ENCODE measurements at places on chromosomes 3 and 15.
A peak's percentile ranks its signal among the peaks of the same experiment; 100 is the strongest.

DNA sequence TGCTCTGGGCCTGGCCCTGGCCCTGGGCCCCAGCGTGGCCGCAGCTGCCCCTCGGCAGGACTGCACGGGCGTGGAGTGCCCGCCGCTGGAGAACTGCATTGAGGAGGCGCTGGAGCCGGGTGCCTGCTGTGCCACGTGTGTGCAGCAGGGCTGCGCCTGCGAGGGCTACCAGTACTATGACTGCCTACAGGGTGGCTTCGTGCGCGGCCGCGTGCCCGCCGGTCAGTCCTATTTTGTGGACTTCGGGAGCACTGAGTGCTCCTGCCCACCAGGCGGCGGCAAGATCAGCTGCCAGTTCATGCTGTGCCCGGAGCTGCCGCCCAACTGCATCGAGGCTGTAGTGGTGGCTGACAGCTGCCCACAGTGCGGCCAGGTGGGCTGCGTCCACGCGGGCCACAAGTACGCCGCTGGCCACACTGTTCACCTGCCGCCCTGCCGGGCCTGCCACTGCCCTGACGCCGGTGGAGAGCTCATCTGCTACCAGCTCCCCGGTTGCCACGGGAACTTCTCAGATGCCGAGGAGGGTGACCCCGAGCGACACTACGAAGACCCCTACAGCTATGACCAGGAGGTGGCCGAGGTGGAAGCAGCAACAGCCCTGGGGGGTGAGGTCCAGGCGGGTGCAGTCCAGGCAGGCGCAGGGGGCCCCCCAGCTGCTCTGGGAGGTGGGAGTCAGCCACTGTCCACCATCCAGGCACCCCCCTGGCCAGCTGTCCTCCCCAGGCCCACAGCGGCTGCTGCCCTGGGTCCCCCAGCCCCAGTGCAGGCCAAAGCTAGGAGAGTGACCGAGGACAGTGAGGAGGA lies 21.7 kb downstream of the FBLN2 start:
- no peak for DNase-seq

DNA sequence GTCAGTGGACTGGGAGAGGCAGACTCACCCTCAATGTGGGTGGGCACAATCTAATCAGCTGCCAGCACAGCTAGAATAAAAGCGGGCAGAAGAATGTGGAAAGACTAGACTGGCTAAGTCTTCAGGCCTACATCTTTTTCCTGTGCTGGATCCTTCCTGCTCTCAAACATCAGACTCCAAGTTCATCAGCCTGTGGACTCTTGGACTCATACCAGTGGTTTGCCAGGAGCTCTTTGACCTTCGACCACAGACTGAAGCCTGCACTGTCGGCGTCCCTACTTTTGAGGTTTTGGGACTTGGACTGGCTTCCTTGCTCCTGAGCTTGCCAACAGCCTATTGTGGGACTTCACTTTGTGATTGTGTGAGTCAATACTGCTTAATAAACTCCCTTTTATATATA lies 68.0 kb downstream of the CNTN3 start:
- no peak for DNase-seq

GRCh38 chr15:45641374-45641781 lies 6.5 kb downstream of the SQOR start:
- DNase-seq = no peak

GRCh38 chr3:185822221-185823000 lies 2.4 kb downstream of the IGF2BP2 start:
- DNase-seq = no peak

DNA sequence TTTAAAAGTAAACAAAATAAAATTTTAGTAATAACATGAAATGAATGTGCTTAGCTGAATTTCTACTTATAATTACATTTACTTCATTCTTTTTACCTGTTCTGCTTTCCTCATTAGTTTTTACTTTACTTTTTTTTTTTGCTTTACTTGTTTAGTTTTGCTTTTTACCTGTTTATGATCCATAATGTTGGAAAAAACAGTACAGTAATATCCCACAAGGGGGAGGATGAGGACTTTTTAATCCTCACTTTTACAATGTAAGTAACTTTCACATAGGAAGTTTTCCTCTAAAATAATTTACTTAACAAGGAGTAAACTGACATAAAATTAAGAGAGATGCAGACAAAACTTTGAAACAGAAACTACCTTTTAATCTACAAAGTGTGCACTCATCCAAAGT lies 268.7 kb downstream of the TBC1D5 start:
- no peak for DNase-seq

GRCh38 chr3:37491776-37492175 lies 317.4 kb upstream of the LRRFIP2 start:
- no peak for DNase-seq

- no peak for DNase-seq
Observed at GRCh38 chr3:107817076-107817475, 273.8 kb downstream of the CD47 start.

DNA sequence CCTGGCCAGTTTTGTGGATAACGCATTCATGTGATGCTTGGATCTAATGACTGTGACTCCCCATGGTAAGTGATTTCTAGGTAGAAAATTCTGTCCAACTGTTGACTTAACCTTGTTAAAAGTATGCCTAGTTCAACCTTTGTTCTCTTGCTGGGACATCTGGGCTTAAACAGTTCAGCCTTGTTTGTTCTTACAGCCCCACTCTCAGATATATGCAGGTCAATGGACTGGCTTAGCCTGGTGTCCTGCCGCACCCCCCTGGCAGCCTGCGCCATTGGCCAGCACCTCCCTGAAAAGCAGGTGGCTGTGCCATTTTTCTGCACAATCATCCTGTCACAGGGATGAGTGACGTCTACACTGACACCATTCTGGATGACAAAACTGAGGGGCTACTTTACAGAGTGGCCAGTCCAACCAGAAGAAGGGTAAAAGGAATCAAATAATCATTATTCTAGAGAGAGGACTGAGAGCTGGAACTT lies 244.7 kb upstream of the ONECUT1 start:
- DNase-seq = no peak

- no peak for DNase-seq
Observed at GRCh38 chr3:51684971-51685751, 14.1 kb downstream of the TEX264 start.

DNA sequence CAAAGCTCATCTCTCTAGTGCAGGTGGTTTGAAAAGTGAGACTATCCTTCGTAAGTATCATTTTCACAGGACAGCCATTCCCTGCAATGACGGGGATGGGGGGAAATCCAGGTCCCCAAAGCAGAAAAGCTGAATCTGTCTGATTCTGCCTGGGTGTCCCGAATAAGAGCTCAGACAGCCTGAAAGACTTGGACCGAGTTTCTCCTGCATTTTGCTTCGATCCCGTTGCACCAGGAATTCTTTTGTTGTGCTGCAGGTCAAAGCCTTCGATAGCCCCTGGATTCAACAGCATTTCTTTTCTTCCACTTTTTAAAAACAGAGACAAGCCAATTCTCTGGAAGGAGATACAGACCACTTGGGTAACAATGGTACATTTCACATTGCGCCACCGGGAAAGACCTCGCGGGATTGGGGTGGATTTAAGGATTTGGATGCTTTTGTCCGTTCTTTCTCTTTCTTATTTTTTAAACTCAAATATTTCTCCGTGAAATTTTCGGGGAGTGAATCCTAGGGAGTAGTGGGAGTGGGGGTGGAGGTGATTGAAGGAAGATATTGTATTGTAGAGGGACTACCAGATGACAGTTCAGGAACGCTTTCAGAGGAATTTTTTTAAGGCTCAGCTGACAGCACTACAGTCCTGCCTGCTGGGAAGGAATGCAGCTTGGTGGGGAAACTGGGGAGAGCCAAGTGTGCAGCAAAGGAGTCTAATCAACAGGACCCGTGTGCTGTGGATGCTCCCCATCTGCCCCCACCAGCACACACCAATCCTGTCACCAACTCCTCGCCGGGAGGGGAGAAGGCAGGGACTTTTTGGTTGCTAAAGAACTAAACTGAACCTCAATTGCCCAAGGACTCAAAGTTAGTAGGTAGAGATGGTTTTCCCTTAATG lies 2.6 kb downstream of the SLITRK3 start:
- DNase-seq = no peak

GRCh38 chr3:77799278-77799677 lies 759.4 kb downstream of the ROBO2 start:
- DNase-seq = no peak

GRCh38 chr15:61556037-61556648 lies 327.0 kb upstream of the RORA start:
- no peak for DNase-seq

DNA sequence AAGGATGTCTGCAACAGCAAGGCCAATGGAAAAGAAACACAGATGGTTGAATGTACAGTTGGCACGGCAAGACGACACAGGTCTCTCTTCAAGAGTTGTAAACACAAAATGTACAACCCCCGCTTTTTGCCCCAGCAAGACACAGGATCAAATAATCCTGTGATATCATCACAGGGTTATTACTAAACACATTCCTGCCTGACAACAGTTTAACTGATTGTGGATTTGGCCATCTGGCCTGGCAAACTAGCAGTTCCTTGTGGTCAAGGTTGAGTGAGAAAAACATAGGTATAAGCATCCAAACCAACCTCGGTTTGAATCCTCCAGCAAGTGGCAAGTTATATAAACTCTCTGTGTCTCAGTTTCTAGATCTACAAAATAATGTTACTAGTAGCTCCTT lies 23.4 kb downstream of the PARP16 start:
- DNase-seq = no peak

GRCh38 chr15:66402761-66403284 lies 16.1 kb downstream of the MAP2K1 start:
- DNase-seq = no peak

GRCh38 chr3:38579551-38580449 lies 69.7 kb downstream of the SCN5A start:
- DNase-seq = no peak

GRCh38 chr3:157938154-157938779 lies 168.0 kb downstream of the SHOX2 start:
- DNase-seq = no peak

- DNase-seq = no peak
Observed at GRCh38 chr15:76994001-76994400, 925 bp upstream of the PSTPIP1 start.

GRCh38 chr3:48215466-48215865 lies 7.8 kb upstream of the CAMP start:
- no peak for DNase-seq

- DNase-seq = no peak
Observed at GRCh38 chr3:71281280-71281679, 302.2 kb downstream of the FOXP1 start.

GRCh38 chr15:82774496-82774895 lies 31.4 kb downstream of the FSD2 start:
- DNase-seq = no peak

DNA sequence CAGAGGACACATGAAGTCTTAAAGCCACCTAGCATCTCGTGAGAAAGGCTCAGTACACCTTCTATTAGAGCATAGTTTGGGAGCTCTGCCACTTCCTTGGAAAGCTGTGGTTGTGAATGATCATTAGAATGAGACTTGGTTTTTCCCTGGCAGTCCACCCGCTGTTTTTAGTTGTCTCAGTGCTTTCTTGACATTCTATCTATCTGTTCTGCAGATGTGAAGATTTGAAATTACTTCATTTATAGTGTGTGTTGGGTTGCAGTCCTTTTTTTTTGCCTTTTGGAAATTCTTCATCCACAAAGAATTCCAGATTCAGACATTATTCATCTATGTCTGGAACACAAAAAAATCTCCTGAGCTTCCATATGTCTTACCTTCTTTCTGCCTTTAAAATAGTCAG lies 23.7 kb downstream of the PPP2R3A start:
- no peak for DNase-seq

DNA sequence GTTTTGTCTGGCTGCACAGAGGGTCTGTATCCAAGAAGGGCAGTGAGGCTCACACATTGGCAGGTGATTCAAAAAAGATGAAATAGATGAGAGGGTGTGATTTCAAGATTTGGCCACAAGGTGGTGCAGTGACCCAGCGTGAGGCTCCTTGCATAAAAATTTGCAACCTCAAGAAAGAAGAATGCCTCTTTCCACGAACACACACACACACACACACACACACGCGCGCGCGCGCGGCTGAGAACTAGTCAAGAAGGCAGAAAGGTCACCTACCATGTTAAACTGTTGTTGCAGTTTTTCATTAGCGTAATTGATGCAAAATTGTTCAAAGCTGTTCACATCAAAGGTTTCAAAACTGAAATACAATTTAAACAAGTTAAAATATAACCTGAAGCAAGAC lies 39.2 kb downstream of the MYO5C start:
- peak; percentile 50 for DNase-seq

DNA sequence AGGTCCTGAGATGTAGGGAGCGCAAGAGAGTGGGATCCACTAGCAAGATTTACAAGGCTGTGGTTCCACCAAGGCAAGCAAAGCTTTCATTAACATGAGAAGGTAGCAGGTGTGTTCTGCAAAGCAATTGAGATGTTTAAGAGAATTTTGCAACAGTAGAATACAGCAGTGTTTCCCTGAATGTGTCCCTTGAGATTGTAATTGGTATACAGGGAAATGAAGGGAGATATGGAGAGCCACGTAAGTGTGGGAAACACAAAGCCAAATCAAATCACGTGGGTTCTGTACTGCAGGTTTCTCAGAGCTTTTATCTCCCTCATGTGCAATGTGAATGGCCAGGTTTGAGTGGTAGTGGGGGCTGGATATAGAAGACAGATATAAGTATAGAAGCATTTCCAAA lies 67.3 kb downstream of the ATG7 start:
- no peak for DNase-seq

GRCh38 chr3:189555558-189555881 lies 75.7 kb upstream of the TP63 start:
- DNase-seq = no peak

DNA sequence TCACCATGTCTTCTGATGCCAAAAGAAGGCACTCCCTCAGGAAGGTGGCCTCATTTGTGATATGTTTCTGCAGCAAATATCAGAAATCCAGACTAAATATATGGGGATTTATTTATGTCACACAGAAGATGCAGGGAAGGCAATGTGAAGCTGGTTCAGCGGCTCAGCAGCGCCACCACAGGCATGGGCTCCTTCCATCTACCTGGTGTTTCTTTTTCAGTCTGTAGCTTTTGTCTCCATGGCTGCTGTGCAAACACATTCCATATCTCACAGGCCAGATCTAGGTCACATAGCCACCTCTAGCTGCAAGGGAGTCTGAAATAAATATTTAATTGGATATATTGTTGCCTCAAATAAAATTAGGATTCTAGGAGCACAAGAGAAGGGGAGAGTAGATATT lies 502.1 kb upstream of the IL12A start:
- DNase-seq = no peak

- DNase-seq = no peak
Observed at GRCh38 chr3:16768014-16768413, 116.7 kb upstream of the PLCL2 start.

DNA sequence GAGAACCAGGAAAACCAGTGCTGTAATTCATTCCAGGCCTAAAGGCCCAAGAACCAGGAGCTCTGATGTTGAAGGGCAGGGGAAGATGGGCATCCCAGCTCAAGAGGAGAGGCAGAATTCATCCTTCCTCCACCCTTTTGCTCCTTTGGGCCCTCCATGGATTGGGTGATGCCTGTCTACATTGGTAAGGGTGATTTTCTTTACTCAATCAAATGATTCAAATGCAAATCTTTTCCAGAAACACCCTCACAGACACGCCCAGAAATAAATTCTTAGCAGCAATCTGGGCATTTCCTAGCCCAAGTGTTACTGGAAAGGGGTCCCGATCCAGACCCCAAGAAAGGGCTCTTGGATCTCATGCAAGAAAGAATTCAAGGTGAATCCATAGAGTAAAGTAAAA lies 17.6 kb upstream of the APOD start:
- DNase-seq = no peak

Measured in stimulated activated CD8-positive, alpha-beta memory T cell treated with anti-CD3 and anti-CD28 coated beads, Interleukin-2, amount 100 ng/mL, for 1 hour (primary cell).